Kidney (tissue), 22 donors: ENCODE measurements at places on chromosomes 7 and 10. TPM values are rescaled to one million over a fixed set of nuclear protein-coding genes. Genes with fewer than 3 reads are reported as not detected.

DNA sequence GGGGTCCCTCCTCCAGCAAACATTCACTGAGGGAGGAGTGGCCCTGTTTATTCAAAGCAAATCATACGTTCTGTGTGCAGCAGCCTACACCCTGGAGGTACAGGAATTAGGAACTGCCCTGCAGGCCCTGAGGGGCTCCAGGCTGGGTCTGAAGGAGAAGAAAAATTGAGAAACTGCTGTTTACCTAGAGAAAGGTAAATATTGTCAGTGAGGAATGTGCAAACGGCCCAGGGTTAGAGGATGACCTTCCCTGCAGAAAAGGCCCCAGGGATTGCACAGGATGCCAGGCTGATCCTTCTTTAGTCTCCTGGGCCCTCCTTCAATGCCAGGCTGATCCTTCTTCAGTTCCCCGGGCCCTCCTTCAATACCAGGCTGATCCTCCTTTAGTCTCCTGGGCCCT is 5.7 kb downstream of the CALML5 start:
- no peak for DNase-seq

- no peak for DNase-seq
Measured at GRCh38 chr7:22296265-22296566, 60.7 kb downstream of the RAPGEF5 start.

DNA sequence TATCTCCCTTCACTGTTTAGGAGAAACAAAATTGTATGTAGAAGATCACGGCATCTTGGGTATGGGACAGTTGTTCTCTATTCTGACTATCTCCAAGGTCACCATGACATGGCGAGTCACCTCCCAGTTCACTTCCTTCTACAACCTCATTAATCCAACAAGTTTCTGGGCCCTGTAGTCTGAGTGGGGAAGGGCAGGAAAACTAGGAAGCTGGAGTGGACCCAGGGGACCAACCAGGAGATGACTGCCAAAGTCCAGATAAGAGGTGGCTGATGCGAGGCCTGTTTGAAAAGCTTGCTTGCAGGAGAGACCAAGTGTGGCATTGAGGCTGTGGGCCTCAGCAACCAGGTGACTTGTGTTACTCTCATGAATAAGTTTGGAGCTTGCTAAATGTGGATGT is 584.9 kb downstream of the TNS3 start:
- no peak for DNase-seq

DNA sequence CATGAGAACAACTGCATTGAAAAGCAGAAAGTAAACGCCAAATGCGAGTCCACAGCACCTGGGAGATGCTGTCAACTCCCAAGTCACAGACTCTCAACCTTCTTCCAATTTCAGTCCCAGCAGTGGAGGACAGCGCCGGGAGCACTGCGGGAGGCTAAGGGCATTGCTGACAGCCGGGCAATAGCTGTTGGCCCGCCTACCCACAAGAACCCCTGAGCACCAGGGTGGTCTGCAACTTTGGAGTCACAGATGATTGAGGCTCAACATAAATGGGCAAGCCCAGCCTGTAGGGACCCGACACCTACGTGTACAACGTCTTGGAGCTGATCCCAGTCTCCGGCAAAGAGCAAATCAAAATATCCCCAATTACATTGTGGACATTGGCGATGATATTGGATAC is 262.9 kb downstream of the TCERG1L start:
- DNase-seq, result peak; percentile 23

GRCh38 chr10:132847856-132848255 is 61.9 kb upstream of the NKX6-2 start:
- DNase-seq, result peak; percentile 51

- DNase-seq, result peak; percentile 93
Measured at GRCh38 chr7:99142727-99143520, 984 bp downstream of the SMURF1 start.

DNA sequence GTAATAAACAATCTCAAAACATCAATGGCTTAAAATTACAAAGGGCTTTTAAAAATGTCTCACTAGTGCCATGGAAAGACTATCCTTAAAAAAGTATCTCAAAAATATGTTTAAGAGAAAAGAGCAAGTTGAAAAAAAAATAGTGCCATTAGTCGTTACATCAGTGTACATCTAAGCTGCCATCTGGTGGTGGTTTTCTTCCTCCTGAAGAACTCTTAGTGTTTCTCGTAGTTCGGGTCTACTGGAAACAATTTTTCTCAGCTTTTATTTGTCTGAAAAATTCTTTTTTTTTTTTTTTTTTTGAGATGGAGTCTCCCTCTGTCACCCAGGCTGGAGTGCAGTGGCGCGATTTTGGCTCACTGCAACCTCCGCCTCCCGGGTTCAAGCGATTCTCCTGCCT is 5.9 kb upstream of the GARIN1A start:
- peak; percentile 15 for DNase-seq

- no peak for DNase-seq
Measured at GRCh38 chr10:54120806-54121205, 680.2 kb downstream of the PCDH15 start.

- no peak for DNase-seq
Measured at GRCh38 chr7:67805921-67806471, 809.4 kb downstream of the TYW1 start.

GRCh38 chr7:85875398-85875797 is 688.5 kb upstream of the SEMA3D start:
- DNase-seq, result no peak

- no peak for DNase-seq
Measured at GRCh38 chr7:121480058-121480457, 84.0 kb upstream of the FAM3C start.

DNA sequence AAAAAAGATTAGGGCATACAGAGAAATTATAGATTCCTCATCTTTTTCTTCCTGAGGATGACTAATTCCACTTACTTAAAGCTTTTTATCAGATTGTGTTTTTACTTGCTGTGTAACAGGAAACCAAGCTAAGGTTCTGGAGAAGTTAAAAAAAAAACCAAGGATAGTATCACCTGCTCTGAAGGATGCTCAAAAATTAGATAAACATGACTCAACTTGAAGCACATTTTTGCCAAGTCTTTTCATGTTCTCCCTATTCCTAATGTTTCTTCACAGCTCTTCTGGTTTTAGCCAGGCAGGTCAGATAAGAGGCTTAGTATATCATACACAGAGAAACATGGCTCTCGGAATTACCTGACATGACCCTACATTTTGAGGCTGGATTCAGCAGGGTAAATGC is 90.3 kb downstream of the CPEB3 start:
- DNase-seq, result no peak

AKR1C3 gene
- total RNA-seq, result 61.8 TPM

SNCG gene
- 41.3 TPM for total RNA-seq

TDRD1 gene
- total RNA-seq, result 0.88 TPM

SH2D4B gene
- 0.09 TPM for total RNA-seq

GIMAP1 gene
- 10.2 TPM for total RNA-seq

KCP gene
- total RNA-seq, result 44.6 TPM

TUBB8 gene
- total RNA-seq, result not detected
